ENCODE measurements at places on chromosomes 3 and 15.

DNA sequence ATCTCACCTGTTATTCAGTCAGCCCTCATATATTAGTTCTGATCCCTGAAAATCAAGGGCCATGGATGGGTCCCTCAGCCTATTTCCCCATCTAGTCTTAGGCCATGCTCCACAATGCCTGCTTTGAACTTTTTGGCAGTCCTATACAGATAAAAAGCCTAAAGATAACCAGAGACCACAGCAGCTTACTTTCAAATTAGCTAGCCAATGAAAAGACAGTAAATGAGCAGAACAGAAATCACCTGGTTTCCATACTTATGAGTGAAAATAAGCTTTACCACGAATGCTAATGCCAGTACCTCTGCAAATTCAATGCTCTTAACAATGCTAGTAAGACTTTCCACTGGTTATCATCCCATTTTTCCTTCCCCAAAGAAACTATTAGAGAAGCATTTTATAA is 141.6 kb upstream of the SPRED1 start:
- no peak for DNase-seq

- no peak for DNase-seq
Observed at GRCh38 chr15:37765786-37766185, 168.7 kb upstream of the TMCO5A start.

DNA sequence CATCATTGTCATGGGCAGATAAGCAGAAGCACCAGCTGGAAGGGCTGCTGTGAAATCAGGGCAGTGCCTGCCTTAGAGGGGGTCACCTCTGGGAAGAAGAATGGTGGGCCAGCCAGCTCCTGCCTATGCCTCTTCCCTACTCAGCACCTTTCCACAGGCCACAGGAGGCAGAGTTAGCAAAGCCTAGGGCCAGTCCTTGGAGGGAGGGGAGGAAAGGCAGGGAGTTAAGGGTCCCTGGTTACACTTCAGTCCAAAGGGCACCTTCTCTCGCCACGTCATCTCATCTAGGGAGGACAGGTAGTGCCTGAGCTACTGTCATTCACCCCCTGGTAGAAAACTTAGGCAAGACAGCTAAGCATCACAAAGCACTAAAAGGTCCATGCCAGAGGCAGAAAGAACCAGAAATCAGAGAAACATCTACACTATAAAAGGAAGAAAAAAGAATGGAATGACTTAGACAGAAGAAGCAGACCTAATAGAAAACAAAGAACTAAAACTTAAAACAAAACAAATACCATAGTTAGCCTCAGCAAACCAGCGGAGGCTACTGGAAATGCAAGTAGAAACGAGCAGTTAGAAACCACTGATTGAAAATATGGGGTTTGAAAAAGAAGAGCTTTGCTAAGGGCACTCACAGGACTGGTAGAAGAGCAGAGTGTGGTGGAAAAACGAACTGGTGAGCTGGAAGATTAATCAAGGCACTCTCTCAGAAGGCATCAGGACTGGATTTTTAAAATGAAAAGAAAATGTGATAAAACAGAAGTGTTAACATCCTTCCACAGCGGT is 84.2 kb downstream of the OSBPL10 start:
- no peak for DNase-seq

- no peak for DNase-seq
Observed at GRCh38 chr3:179735321-179735720, 82.5 kb downstream of the USP13 start.

- DNase-seq: no peak
Observed at GRCh38 chr15:82951472-82952157, 905 bp downstream of the HOMER2 start.

DNA sequence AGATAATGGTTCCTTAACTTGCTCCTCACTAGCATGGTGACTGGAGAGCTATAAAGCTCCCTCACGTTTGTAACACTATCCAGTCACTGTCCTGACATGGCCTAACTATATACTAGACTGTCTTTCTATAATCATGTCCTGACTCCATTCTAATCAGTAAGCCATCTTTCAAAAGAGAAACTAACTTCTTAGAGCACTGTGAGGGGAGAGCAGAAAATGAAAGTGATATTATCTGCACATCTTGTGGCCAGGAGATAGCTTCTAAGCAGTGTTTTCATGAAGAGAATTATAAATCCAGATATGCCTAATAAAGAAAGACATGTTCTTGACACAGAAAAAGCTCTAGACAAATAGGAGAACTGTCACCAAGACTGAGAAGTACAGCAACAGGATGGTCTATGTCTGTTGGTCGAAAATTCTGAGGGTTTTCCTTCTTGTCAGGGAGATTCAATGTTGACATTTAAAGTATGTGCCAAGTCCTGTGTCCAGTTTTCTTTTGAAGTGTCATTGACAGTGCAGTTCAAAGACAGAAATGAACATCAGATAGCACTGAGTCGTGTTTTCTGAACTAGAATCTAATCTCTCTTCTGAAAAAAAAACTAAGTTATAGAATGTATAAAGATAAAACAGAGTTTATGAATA is 230.6 kb upstream of the PEX5L start:
- DNase-seq: no peak

DNA sequence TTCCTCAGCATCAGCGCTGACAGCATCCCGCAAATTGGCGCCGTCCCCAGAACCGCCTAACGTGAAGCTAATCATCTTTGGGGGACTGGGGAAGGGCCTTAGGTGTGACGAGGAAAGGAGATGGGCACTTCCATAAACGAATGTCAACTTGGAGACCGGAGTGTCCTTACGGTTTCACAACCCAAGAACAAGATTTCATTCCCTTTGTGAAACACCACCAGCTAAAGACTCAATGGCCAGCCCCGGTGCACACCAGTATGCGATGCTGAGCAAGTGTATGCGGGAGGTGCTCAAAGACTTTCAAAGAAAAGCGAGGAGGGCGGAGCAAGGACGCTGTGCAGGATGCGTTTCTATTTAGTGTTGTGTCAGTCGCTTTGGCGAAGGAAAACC is 759 bp upstream of the TTBK2 start:
- no peak for DNase-seq
